ENCODE measurements at places on chromosomes 3 and 15.

DNA sequence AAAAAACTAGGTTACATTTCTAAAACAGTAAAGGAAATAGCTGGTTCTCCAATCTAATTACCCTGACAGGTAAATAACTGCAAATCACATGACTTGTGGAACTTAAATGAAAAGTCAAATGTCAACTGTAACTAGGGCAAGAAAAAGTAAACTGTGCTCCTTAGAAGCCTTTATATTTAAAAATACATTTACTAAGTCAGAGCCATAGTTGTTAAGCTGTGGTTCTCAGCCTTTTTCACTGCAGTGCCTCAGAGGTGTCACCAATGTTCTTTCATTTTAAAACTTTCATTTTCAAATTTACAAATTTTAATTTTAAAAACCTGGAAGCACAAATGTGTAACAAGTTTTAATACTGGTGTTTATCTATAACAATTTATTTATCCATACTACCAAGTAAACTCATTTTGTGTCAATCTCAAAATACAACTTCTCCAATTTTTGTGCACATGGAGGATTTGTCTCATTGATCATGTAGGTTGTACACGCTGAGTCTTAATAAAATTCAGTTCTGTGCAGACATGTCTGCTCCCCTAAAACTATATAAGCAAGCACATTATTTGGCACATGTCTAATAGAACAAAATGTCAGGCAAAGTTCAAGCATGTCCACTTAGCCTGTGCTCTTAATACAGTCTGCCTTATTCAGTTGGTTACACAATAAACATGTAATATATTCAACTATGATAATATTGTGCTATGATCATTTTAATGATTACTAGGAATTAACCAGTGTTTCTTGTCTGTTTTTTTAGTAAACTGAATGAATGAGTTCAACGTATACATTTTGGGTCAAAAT lies 70.4 kb downstream of the DLG1 start:
- no peak for DNase-seq

- no peak for DNase-seq
Measured at GRCh38 chr15:99454107-99454809, 111.5 kb upstream of the MEF2A start.

GRCh38 chr3:122283796-122284445 lies 41.1 kb upstream of the CSTA start:
- DNase-seq = no peak

GRCh38 chr3:52249683-52250082 lies 4.1 kb downstream of the PPM1M start:
- DNase-seq = no peak

DNA sequence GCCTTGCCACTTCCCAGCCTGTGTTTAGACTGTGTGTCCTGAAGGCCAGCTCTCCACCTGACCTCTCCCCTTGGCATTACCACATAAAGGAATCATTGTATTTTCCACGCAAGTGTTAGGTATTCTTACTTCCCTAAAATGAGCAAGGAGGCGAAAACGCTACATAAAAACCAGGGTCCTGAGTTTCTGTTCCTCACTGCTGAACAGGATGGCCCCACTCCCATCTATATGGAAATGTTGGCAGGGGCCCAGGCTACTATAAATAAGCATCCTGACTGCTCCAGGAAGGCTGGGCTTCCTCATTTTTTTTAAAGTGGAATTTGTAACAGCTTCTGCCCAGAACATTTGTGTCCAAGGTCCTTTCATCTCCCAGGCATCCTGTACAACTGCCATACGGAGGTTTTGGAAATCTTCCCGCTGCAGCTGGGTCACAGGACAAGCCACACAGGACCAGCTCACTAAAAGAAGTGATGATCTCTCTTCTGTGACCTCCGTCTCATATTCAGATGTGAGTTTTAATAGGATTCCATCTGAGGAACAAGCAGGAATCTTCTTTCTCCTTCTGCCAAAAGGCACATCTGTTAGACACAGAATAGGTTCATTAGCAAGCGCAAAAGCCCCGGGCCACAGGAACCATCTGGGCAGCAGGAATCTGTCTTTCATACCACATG lies 56.4 kb upstream of the LIMD1 start:
- DNase-seq = no peak

- DNase-seq = no peak
Measured at GRCh38 chr15:79798311-79798710, 98.5 kb downstream of the MTHFS start.

GRCh38 chr15:81021321-81021720 lies 20.6 kb downstream of the TLNRD1 start:
- DNase-seq = no peak

DNA sequence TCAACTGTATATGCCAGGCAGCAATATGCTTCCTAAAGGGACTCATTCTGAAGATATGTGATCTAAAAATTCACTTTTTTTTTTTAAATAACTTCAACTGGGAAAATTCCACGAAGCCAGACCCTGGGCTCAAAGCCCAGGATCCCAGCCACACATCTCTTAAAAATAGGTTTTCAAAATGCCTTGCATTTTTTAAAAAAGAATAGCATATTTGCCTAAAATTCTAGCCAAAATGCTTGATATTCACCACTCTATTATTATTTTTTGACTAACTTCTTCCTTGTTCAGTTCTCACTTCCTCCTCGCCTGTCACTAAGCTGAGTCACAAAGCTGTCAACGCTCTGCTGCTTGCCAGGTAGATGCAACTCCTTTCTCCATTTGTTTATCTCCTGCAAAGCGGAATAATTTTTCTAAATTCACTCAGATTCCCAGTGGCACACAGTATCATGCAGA lies 28.0 kb upstream of the VGLL4 start:
- no peak for DNase-seq

DNA sequence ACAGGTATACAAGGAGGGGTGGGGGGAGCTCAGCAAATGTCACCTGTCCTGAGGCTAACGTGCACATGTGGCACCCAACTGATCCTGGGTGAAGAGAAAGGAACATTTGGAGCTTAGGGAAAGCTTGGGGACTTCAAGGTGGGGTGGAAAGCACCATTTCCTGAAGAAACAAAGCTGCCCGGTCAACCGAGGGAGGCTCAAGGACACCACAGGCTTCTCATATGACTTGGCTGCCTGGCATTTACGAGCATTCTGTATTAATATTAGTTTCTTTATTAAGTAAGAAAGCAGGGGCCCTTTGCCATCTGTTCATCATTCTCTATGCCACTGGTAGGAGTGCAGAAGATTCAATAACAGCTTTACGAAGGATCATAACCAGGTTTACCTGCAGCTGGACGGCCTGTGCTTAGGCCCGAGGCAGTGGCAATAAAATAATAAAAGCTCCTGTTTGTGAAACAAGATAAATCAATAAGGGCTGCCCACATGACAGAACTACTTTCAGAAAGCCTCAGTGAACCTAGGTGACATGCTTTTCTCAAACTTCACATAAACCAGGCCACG lies 54.0 kb downstream of the ETV5 start:
- DNase-seq = no peak

DNA sequence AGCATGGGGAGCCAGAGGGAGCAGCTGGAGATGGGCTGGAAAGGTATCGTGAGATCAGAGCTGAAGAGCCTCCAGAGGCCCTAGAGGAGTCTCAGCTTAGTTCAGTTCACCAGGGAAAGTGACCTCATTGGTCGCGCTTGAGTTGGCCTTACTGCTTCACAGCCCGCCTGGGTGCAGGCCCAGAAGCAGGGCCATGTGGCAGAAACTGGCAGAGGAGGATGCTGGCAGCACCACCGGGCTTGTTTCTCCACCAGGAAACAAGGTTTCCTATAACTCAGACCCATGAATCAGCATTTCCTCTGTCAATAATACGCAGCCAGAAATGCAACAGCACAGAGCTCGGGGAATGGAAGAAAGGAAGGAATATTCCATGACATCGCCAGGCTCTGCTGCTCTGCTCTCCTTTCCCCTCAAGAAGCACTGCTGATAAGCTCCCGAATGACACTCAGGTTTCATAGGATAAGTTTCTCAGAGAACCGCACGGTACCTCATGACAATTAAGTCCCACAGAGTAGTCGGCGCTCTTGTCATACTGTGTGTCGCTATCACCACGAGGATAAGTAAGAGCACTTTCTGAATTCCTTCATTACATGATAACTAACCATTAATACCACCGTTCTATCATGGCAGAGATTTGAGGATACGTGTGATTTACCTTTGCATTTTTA lies 147.1 kb upstream of the LPP start:
- DNase-seq = no peak

- no peak for DNase-seq
Measured at GRCh38 chr3:28841441-28841840, 439.4 kb upstream of the RBMS3 start.

DNA sequence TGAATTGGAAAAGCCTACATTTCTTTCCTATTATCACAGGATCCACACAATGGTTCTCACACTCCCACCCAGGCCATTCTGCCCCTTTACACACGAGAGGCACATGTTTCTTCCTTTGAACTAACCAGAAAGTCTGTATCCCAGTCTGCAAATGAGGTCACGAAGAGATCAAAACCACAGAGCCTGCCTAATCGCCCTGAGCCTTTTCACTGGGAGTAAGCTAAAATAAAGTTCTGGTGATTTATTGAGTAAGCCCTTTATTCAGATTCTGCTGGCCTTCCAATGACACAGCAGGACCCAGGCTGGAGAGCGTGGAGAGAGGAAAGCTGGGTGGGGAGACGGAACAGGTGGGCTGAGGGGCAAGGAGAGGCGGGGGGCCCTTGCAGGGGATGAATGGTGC lies 78.7 kb downstream of the ATP1B3 start:
- no peak for DNase-seq

- no peak for DNase-seq
Measured at GRCh38 chr15:92158426-92158825, 235.3 kb upstream of the ST8SIA2 start.

- no peak for DNase-seq
Measured at GRCh38 chr15:51494411-51495314, 127.9 kb downstream of the DMXL2 start.

GRCh38 chr3:26653811-26654425 lies 31.3 kb downstream of the LRRC3B start:
- DNase-seq = no peak

DNA sequence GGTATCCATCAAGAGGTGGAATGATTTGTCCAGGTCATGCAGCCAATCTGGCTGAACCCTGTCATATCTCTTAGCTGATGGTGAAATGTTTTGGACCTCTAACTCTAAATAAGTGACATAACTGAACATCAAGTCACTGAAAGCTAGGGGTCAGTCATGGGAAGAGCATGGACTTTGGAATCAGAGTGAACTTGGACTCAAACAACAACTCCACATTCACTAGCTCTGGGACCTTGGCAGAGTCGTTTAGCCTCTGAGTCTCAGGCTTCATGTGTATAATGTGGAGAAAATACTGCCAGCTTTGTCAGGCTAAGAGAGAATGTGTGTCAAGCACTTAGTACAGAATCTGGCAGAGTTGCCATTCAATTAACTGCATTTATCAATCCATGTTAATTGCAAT lies 557.8 kb upstream of the CFAP20DC start:
- peak; percentile 57 for DNase-seq

- DNase-seq = no peak
Measured at GRCh38 chr3:69357196-69357595, 28.7 kb downstream of the FRMD4B start.

DNA sequence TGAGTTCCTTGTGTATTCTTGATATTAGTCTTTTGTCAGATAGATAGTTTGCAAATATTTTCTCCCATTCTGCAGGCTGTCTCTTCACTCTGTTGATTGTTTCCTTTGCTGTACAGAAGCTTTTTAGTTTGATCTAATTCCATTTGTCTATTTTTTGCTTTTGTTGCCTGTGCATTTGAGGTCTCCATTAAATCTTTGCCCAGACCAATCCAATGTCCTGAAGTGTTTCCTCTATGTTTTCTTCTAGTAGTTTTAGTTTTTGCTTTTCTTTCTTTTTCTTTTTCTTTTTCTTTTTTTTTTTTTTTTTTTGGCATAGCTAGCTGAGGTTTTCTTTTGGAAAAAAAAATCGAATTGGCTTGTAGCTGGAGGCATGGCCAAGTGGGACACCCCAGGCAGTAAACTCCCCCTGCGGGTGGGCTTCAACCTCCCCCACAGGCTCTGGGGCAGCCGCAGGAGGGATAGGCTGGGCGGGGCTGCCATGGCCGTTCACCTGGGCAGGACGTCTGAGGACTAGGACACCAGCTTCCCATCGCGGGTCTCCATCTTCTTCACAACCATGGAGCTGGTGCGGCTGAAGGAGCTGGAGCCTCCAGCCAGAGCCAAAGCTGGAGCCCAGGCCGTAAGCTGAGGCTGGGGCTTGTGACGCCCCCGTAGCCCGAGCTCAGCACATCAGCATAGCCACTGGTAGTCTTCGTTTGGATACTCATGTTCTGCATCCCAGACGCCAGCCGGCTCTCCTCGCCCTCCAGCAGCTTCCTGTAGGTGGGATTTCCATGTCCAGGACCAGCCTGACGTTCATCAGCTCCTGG lies 16.2 kb upstream of the PSTPIP1 start:
- DNase-seq = no peak

DNA sequence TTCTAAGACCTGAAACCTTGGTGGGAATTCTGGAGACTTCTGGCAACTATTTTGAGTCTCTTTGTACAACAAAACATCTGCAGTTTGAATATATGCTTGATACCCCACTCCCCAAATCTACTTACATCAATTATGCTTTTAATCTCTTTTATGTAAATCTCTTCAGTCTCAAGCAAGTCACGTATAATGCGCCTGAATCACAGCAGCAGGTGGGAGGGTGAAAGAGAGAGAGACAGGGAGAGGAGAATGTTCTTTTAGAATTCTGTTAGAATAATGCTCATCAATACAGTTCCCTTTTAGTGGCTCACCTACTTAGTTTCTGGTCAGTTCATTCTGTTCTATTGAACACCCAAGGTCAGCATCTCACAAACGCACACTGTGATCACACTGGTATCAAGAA lies 22.2 kb upstream of the B3GNT5 start:
- DNase-seq = no peak

GRCh38 chr3:134463676-134464063 lies 22.1 kb downstream of the ANAPC13 start:
- DNase-seq = no peak

DNA sequence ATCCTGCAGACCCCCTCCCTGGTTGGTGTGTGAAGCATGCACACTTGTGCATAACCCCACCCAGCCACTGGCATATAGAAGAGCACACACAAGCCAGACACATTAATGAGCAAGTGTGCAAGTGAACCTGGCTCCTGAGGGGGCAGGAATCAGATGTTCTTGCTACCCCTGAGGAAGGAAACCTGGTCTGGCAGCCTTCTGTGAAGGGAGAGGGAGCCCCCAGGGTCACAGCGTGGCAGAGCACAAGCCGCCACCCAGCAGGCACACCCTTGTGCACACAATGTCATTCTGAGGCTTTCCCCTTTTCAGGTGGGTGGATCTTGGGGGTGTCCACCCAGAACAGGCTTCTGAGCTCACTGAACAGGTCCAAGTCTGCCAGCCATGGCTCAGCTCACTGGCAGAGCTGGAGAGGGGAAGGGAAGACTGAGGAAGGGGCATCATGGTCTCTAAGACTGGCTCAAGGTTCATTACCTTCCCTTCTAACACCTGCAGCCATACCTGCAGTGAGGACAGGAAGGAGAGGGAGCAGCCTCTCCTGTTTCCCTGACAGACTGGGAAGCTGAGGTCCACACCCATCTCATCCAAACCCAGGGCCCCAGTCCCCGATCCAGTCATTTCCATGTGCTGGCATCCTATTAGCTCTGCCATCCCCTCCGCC lies 31.6 kb upstream of the SEMA3F start:
- no peak for DNase-seq
